ENCODE measurements at places on chromosomes 7 and 10.

GRCh38 chr7:55271661-55272060 lies 93.5 kb upstream of the LANCL2 start:
- no peak for DNase-seq

DNA sequence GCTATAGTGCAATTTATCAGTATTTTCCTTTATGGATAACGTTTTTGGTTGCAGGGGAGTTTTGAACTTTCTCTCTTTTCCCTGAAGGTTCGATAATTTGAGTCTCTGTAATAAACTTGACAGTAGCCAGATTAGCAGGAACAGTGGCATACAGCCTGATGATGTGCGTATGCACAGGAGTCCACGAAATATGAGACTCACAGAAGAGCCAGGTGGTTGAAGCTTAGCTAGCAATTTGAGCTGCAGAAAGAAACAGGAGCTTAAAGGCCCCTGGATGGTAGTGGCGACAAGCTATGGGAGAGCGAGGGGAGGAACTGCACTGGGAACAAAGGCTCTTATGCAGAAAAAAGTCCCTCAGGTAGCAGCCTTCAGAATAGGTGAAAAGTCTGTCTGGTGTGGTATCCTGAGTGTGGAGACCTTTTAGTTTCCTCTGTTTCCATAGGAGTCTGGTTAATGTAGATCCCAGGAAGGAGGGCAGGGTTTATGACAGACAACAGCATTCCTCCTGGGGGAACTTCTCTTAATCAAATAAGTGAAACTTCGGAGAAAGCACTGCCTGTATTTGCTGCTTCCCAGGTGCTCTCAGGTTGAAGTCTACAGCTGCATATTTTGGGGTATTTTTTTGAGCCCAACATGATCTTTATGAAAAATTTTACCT lies 32.7 kb downstream of the FANK1 start:
- DNase-seq = no peak

GRCh38 chr7:70693321-70693685 lies 438.6 kb upstream of the GALNT17 start:
- DNase-seq = no peak

GRCh38 chr7:116495736-116496135 lies 3.8 kb upstream of the CAV2 start:
- no peak for DNase-seq

DNA sequence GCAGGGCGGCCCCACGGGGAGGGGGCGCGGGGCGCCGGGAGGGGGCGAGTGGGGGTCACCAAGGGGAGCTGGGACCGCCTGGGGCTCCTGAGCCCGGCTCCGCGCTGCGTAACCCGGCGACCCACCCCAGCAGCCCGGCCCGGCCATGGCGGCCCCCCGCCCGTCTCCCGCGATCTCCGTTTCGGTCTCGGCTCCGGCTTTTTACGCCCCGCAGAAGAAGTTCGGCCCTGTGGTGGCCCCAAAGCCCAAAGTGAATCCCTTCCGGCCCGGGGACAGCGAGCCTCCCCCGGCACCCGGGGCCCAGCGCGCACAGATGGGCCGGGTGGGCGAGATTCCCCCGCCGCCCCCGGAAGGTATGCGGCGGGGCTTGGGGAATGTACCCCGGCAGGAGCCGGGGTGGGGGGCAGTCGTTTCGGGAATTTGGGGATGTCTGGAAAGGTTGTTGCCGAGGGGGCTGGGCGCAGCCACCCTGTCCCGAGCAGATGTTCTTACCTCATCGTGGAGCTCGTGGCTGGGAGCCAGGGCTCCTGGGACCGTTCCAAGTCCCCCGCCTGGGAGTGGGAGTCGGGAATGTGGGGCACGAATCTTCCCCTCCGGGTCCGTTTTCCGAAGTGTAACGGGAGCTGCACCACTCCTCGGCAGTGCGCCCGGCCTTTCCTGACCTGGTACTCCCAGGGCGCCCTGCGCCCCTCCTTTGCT lies 431 bp downstream of the ZYX start:
- DNase-seq = no peak

DNA sequence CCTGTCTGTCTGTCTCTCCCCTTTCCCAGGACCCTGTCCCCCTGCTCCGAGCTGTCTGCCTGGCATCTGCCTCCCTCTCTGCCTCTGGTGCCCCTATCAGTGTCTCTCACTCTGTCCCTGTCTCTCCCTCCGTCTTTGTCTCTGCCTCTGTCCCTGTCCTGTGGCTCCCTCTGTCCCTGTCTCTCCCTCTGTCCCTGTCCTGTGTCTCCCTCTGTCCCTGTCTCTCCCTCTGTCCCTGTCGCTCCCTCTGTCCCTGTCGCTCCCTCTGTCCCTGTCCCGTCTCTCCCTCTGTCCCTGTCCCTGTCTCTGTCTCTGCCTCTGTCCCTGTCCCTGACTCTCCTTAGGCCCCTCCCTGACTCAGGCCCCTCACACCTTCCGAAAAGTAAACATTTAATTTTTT lies 75.0 kb upstream of the PAX2 start:
- no peak for DNase-seq

- no peak for DNase-seq
Measured at GRCh38 chr10:84270708-84271107, 25.9 kb downstream of the RGR start.

GRCh38 chr7:8126601-8127167 lies 135.3 kb downstream of the ICA1 start:
- no peak for DNase-seq

- DNase-seq = no peak
Measured at GRCh38 chr7:37068902-37069301, 344.6 kb upstream of the AOAH start.

DNA sequence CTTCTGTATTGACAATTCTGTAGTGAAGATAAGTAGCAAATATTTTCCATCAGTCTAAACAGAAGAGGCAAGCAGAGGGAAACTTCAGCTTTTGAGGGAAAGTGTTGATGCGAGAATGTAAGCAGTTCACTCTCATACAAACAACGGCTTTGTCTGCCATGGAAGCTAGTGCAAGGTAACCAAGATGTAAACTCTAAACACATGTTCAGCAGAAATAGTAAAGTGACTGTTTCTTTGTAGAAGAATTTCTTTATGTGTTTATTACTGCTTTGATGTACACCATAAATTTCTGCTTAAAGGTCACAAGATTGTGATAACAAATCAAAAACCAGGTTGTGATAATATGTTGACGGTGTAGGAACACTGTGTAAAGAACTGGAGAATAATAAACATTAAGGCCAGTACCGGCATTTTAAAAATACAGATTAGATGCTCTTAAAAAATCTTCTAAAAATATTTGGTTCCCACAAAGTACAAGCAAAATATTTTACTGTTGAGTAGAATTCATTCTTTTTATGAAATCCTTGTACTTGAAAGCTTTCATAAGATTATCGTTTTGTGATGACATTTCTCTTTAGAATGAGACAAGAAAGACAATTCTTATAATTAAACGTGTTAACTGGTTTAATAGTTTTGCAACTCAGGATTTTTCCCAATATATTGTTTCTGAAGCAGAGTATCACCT lies 34.2 kb downstream of the SEMA3C start:
- no peak for DNase-seq

DNA sequence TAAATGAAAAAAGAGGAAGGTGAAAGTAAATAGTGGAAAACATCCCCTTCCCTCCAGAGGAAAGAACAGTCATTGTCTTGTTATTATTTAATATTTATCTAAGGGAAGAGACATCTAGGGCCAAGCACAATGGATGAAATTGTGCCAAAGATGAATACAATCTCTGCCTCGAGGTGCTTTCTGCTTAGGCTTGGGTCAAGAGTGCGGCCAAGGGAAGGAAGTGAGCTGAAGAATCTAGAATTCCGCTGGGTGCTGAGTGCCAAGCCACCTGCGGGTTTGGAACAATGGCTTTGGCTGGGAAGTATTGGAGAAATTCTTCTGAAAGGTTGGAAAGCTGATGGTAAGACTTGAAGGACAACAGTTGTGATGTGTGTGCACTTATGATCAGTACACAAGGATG lies 531.3 kb upstream of the FZD8 start:
- DNase-seq = no peak

Data from brain pericyte (primary cell).